AG10803 (cell line): ENCODE measurements at places on chromosomes 16 and 17.
A peak's percentile ranks its signal among the peaks of the same experiment; 100 is the strongest.

- DNase-seq: no peak
Observed at GRCh38 chr16:48448841-48449481, 63.7 kb upstream of the SIAH1 start.

DNA sequence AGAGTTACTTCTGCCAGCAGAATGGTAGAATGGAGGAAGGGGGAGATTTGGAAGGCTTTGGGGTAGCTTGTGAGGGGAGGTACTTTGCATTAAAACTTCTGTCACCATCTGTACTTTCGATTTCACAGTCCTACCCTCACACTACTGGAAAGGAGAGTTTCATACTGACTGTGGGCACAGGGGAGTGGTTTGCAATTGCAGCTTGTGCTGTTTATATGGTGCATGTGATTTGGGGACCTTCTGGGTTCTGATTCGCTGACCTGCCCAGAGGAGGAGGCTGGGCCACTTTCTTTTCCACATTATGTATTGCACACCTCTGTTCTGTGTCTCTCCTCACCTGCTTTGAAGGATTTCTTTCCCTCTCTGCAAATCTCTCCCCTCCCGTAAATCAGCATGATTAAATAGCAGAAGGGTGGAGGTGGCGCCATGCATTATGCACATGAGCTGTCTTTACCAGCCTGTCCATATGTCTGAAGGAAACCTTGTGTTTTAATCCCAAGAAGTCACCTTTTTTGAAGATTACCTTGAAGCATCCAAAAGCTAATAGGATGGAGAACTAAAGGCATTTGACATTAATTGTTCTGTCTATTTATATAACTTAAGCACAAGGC is 90.9 kb downstream of the RBFOX1 start:
- DNase-seq: no peak

- DNase-seq: no peak
Observed at GRCh38 chr16:89023621-89024511, 46.9 kb upstream of the CBFA2T3 start.

DNA sequence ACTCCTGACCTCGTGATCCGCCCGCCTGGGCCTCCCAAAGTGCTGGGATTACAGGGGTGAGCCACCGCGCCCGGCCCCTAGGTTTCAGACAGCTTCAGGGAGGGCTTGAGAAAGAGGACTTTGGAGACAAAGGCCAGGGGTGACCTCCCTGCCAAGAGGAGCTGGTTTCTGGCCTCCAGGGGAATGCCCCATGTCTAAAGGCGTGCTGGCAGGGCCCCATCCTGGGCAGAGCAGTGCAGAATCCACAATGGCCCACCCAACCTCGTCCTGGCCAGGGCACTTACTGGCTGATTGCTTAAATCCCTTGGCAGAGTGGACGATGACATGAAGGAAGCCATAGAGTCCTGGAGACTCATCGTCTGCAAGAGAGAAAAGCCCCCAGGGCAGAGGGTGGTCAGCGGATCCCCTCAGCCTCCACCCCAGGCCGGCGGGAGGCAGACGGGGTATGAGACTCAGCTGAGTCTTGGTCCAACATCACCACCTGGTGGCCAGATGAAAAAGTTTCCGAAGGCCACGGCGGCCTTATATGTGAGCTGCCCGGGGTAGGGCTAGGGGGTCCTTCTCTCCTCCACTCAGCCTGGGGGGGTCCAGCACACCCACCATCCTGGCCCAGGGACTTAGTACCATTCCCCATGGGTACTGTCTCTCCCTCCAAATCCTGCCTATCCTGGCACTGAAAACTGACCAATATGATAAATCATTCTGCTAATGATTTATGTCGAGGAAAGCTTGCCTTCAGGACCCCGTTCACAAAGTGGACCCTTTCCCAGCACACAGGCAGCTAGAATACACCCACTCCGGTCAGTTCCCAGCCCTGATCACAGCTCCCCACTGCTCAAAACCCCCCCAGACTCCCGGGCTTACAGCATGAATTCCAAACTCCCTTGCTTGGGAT is 59.1 kb downstream of the TIMM22 start:
- DNase-seq: peak; percentile 52

GRCh38 chr17:44915862-44916780 is 821 bp upstream of the GFAP start:
- peak; percentile 55 for DNase-seq
